ENCODE measurements at places on chromosomes 7 and 10. TPM values are rescaled to one million over a fixed set of nuclear protein-coding genes. Genes with fewer than 3 reads are reported as not detected.

TMEM176B gene
- total RNA-seq: 78.8 TPM

ZNF479 gene
- total RNA-seq: not detected

DNA sequence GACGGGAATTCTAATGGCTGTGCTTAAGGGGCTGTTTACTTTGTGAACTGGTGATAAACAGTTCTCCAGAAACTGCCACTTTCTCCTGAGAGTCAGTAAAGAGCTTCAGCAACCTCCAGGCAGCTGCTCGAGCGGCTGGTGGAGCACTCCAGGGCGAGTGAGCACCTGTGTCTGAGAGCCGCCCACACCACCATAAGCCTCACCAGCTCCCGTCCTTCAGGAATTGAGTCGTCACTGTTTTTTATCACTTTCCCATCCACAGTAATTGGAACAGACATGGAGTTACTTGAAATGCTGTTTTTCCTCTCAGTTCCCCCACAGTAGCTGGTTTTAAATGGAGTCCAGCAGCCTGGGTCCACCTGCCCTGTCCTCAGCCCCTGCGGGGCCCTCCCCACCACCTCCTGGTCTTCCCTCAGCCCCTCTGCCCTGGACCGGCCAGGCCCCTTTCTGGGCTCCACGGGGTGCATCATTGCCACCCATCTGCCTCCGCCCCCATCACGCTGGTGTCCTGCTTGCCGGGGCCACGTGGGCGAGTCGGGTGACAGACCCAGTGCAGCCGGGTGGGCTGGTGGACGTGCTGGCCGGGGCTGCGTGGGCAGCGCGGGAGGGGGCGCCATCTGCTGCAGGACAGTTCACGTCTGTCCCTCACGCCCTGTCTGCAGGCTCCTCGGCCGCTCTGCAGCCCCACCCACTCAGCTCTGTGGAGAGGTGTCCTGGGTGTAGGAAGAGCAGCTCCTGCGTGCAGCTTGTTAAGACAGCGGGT, 56.0 kb downstream of the NKX6-2 start:
- DNase-seq: no peak

- peak; percentile 80 for DNase-seq
Observed at GRCh38 chr7:151038951-151039849, 9.1 kb upstream of the ASIC3 start.

- no peak for DNase-seq
Observed at GRCh38 chr10:12965571-12965970, 35.9 kb downstream of the CCDC3 start.
